Hair follicle dermal papilla cell (primary cell): ENCODE measurements at places on chromosomes 2 and 18. TPM values are rescaled to one million over a fixed set of nuclear protein-coding genes. Genes with fewer than 3 reads are reported as not detected.

Gene DNAJC5G
- not detected in 2 replicates for total RNA-seq

Gene LCT
- total RNA-seq, result under 0.01 TPM in 1 of 2 replicates, not detected in the other

Gene REG3A
- not detected in 2 replicates for total RNA-seq

Gene THAP4
- total RNA-seq, result 47.7 and 51.0 TPM in 2 replicates

Gene LPIN2
- total RNA-seq, result 63.8 and 64.2 TPM in 2 replicates
